Thymus (tissue), 14 donors: ENCODE measurements at places on chromosomes 6 and 20. TPM values are rescaled to one million over a fixed set of nuclear protein-coding genes. Genes with fewer than 3 reads are reported as not detected.

The SPATA25 gene
- 3.1 TPM for total RNA-seq

- DNase-seq, result no peak
Observed at GRCh38 chr6:35755278-35755924, 18.6 kb downstream of the ARMC12 start.

DNA sequence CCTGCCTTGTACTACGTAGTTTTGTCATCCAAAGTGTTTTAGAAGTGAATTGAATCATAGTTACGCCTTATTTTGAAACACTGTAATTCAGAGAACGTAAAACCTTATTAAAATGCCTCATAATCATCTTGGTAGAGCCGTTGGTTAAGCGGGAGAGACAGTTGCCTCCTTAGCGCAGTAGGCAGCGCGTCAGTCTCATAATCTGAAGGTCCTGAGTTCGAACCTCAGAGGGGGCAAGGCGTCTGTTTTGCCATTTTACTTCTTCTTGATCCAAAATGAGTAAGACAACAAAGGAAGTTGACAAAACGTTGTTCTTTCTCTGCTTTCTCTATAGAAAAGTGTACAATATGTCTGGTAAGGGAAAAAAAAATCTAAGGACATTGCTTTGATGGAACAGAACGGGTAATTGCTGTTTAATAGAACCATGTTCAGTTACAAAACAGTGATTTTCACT, 20.7 kb upstream of the TRIM27 start:
- no peak for DNase-seq

The BPIFA1 gene
- total RNA-seq, result 1.2 TPM

- DNase-seq, result no peak
Observed at GRCh38 chr6:37061157-37061804, 55.8 kb downstream of the FGD2 start.

- DNase-seq, result no peak
Observed at GRCh38 chr6:36559011-36559793, 11.9 kb upstream of the STK38 start.

DNA sequence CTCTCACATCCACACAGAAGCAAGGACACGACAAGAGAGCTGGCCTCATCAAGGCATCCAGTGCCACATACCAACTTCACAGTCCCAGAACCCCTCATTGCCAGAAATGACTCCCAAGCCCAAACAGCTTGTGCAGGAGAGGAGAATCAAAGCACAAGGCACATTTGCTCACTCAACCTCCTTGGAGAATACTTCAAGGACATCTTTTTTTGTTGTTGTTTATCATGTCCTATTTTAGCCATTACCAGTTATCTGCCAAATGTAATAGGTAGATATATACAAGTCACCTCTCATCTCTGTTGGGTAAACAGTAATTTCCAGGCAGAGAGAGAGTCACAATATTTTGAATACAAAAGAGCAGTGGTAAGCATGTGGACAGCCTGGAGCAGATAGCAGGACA, 47.8 kb downstream of the RTN4IP1 start:
- DNase-seq, result no peak

GRCh38 chr6:151647976-151648639, 154.3 kb downstream of the CCDC170 start:
- peak; percentile 26 for DNase-seq

GRCh38 chr20:58375759-58376352, 13.2 kb upstream of the VAPB start:
- DNase-seq, result no peak

GRCh38 chr6:25197111-25197510, 82.1 kb upstream of the CARMIL1 start:
- no peak for DNase-seq

- DNase-seq, result no peak
Observed at GRCh38 chr6:1560281-1561058, 49.2 kb upstream of the FOXC1 start.

- DNase-seq, result no peak
Observed at GRCh38 chr6:157023958-157024357, 246.8 kb downstream of the ARID1B start.

The C6orf58 gene
- total RNA-seq, result 0.05 TPM

DNA sequence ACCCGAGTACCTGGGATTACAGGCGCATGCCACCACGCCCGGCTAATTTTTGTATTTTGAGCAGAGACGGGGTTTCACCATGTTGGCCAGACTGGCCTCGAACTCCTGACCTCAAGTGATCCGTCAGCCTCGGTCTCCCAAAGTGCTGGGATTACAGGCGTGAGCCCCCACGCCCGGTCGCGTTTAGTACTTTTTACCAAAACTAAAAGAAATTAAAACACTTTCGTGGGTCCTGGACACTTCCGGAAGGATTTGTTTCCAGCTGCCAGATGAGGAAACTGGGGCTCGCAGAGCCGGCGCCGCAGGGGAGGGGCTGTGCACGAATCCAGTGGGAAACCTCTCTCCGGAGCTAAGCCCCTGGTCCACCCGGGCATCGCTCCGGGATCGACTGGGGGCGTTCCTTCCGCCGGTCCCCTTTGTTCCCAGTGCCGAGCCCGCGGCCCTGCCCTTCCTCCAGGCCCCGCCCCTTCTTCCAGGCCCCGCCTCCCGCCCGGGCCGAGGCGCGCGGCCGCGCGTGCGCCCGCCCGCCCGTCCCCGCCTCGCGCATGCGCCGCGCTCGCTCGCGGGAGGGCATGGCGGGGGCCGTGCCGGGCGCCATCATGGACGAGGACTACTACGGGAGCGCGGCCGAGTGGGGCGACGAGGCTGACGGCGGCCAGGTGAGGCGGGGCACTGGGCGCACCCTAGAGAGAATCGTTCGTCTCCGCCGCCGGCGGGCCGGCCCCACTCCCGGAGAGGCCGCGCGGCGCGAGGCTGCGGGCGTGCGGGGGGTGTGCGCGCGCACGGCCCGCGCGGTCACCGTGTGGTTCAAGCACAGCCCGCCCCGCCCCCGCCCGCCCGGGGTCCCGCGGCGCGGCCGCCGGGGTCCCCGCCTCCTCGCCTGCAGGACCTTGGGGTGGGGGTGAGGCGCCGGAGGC, at the start of gene NELFCD:
Gene NELFCD, plus strand, starts transcription at position 546 of the 917 bp plus-strand sequence. Its CDS starts 54 bp downstream, at position 600.
- DNase-seq, result peak; percentile 80

DNA sequence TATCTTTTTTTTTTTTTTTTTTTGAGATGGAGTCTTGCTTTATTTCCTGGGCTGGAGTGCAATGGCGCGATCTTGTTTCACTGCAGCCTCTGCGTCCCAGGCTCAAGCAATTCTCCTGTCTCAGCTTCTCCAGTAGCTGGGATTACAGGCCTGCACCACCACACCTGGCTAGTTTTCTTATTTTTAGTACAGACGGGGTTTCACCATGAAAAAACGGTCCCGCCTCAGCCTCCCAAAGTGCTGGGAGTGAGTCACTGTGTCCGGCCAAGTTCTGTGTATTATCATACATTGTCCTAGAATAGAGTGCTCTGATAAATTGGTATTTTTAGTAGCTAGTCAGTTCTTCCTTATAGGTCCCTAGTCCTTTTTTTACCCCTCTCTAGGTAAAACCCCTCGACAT, 2.8 kb downstream of the SNRPC start:
- no peak for DNase-seq

The LRRC73 gene
- 0.09 TPM for total RNA-seq

- no peak for DNase-seq
Observed at GRCh38 chr20:50290808-50291207, 100.2 kb downstream of the CEBPB start.

DNA sequence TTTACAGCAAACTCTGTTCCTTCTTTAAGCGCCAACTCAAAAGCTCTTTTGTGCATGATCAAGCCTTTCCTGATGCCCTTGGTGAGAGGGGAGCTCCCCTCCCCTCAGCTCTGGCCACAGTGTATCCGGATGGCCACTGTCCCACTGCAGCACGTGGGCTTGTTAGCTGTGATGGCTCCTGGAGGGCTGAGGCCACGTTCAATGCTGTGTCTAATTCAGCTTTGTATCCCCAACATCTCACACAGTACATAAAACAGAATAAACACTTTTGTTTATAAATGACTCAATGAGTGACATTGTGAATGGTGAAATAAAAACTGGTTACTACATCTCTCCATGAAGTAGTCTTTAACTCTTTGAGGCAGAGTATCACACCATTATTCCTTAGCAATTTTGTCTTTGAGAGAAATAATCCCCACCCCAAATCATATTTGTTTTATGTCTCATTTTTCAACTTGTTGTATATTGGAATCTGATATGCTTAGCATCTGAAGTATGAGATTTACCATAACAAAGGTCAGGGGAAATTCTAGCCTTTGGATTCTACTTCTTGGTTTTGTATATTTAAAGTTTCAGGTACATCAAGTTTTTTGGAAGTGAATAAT, 44.5 kb downstream of the EDN1 start:
- no peak for DNase-seq

The C6orf120 gene
- total RNA-seq, result 27.5 TPM

GRCh38 chr20:50580016-50580747, 70.0 kb downstream of the PTPN1 start:
- peak; percentile 35 for DNase-seq

The MLN gene
- 0.61 TPM for total RNA-seq

DNA sequence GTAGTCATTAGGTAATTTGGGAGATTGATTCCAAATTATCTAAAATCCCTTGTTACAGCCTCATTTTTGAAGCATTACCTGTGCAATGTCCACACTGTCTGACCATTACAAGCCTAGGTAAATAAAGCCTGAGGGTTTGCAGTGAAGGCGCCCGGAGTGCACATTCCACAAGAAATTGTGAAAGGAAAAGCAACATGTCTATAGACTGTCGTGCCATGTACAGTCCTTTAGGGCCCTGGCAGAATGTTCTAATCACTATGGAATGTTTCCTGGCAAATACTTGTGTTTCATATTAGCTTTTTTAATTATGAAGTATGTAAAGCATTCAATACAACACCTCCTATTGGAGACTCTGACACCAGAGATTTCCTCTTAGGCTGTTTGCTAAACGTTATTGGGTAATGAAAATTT, 28.9 kb downstream of the PREP start:
- no peak for DNase-seq

- DNase-seq, result no peak
Observed at GRCh38 chr6:131803007-131803769, 4.6 kb upstream of the ENPP1 start.

The RNF39 gene
- 0.19 TPM for total RNA-seq

The MICA gene
- 5.6 TPM for total RNA-seq

The EYS gene
- 0.28 TPM for total RNA-seq

GRCh38 chr6:35428421-35429149, 23.6 kb upstream of the FANCE start:
- no peak for DNase-seq

The NKAIN4 gene
- total RNA-seq, result 8.5 TPM

DNA sequence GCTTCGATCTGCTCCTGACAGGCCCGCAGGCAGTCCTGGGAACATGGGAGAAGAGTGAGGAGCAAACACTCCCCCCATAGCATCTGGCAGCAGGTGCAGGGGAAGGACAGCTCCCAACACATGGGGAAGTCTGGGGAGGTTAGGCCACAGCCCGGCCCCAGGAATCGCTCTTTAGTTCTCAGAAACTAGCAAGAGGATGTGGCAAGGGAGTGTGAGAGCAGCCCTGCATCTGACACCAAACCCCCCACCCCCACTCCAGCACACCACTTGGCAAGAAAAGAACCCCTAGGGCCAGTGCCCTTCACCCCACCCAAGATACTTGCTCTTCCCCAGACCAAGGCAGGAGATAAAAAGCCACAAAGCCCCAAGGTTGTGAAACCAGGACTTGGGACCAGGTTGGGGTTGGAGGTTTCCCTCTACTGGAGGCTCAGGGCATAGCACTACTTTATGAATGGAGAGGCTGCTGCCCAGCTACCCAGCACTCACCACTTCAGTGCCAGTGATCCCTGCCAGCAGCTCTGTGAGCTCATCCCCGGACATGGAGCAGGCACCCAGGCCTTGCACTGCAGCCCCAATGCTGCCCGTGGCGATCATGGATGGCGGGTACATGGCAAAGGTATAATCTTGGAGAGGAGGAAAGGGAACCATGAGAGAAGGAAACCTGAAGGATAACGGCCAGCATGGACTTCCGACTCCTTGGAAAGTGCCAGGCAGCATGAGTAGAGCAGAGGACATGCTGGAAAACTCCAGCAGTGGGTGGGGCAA, 5.4 kb downstream of the CCND3 start:
- no peak for DNase-seq

DNA sequence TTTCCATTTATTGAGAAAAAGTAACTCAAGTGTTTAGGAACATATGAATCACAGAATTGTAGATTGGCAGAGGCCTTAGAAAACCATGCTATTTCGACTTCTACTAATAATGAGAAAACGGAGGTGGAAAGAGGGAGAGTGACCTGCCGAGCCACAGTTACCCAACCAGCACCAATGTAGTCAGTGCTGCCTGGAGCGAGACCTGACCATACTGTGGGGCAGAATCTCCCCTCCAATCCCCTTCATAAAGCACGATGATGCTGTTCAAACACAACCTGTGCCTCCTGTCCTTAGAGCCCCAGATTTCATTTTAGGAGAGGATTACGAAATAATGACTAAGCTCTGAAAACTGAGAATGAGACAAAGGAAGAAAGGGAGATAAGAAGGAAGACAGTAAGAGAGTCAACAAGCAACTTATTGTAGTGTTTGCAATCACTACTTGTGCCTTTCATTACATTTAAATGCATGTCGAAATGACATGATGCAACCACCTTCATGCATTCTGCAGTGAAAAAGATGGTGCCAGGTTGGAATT, 70.6 kb downstream of the ATXN1 start:
- DNase-seq, result no peak

DNA sequence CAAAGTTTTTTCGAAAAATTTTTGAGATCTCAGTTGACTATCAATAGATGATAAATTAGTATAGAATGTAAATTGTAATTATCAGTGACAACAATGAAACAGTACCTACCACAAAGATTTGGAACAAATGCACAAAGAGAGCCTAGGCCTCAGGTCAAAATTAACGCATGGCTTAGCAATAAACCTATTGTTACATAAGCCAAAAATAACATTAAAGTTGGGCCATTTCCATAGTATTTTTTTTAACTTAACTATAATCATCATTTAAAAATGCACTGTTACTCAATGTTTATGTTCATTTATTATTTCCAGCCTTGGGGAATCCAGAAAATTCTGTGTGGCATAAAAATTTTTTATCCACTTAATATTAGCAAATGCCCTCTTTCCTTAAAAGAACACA, 117.0 kb downstream of the EPB41L2 start:
- DNase-seq, result no peak

DNA sequence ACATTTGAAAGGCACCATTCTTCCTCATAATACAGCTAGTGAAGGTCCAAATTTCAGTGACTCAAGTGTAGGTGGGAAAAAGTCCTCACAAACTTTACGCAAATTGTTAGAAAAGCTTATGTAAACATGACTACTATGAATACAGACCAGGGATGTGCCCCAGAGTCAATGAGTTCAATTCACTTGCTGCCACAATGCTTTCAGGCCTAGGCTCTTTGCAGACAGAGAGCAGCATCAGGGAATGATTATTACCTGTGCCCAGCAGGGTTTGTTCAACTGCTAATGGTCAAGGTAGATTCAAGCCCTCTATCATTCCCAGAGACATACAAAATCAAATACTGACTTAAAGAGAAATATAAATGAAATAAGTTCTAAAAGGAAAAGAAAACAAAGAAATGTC, 84.0 kb downstream of the LAMA2 start:
- DNase-seq, result no peak

The RANBP9 gene
- 23.4 TPM for total RNA-seq

The SLC22A3 gene
- total RNA-seq, result 0.28 TPM

GRCh38 chr6:153058909-153059308, 56.4 kb upstream of the MTRF1L start:
- no peak for DNase-seq

DNA sequence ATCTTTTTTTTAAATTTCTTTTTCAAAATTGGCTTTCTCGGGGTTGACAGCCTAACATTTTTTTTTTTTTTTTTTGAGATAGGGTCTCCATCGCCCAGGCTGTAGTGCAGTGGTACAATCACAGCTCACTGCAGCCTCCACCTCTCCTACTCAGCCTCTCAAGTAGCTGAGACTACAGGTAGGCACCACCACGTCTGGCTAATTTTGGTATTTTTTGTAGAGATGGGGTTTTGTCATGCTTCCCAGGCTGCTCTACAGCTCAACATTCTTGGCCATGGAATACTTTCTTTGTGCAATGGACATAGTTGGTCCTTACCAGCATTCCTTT, 6.4 kb upstream of the CTNNBL1 start:
- DNase-seq, result no peak
